ENCODE measurements at places on chromosomes 11 and 22.

GRCh38 chr22:20605328-20605727 is 97.9 kb downstream of the MED15 start:
- no peak for DNase-seq

DNA sequence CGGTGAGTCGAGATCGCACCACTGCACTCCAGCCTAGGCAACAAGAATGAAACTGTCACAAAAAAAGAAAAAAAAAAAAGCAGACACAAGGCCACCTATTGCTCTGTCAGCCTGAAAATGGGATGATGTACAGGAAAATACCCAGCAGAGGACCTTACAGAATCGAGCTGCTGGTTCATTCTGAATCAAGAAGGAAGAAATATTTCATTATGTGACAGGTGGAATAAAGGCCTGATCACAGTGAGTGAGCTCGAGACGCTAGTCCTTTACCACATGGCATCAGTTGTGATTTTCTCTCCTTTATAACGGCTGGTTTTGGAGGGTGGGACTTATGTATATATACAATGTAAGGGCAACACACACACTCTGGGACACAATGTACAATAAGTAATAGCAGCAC is 340.0 kb downstream of the LARGE1 start:
- DNase-seq = no peak

GRCh38 chr11:23192256-23192655 is 332.0 kb upstream of the CCDC179 start:
- DNase-seq = no peak

DNA sequence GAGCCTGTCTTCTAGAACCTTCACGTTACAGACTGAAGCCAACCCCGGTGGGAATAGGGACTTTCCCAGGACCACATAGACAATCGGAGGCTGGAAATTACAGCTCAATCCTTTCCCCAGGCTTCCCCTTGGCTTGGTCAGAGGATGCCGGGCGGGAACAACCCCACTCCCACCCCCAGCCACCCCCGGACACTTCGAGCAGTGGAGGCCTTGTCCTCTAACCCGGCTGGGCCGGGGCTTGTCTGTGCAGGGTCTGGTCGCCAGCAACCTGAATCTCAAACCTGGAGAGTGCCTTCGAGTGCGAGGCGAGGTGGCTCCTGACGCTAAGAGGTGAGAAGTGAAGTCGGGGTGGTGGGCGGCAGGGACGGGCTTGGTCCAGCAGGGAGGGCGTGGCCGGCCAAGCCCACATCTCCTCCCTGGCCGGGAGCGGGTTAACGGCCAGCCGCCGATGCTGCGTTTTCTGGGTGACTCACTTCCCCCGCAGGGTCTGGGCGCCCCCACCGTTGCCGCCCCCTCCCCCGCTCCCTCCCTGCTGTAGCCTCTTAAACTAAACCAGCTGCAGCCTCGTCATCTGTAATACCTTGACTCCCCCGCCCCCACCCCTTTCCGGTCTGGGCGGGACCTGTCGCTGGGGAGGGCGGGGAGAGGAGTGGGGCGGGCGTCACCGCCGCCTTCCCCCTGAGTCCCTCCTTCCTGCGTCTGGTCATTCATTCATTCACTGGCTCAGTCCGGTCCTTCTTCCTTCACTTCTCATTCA is 1.5 kb downstream of the LGALS1 start:
- DNase-seq = peak; percentile 86

GRCh38 chr11:33775832-33776470 is 1.6 kb upstream of the FBXO3 start:
- DNase-seq = no peak

DNA sequence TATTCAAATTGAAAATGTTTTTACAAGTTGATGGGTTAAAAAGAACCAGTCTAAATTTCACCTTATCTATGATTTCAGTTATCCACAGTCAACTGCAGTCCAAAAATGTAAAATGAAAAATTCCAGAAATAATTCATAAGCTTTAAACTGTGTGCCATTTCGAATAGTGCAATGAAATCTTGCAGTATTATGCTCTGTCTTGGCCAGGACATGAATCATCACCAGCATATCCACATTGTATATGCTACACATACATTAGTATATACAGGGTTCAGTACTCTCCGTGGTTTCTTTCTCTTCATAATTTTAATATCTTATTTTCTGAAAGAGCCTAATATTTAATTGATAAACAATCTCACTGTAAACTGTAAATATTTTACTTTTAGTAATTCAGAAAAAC is 45.9 kb downstream of the ARHGAP32 start:
- no peak for DNase-seq

DNA sequence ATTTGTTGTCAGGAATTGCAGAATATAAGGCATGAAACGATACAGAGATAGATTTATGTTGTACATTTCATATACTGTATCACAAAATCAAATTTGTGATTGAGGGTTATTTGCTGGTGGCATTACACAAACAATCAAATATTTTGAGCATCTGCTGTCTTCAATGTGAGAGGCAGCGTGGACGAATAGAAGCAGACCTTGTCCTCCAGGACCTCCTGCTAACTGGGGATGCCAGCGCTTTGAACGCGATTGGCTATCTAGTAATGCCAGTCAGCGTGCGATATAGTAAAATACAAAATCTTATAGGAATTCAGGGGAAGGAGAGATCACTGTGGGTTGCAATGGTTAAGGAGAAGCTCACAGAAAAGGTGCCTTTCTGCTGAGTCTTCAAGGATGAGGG is 631 bp upstream of the SNX19 start:
- DNase-seq = no peak

GRCh38 chr11:133824593-133824992 is 20.7 kb downstream of the SPATA19 start:
- DNase-seq = no peak

DNA sequence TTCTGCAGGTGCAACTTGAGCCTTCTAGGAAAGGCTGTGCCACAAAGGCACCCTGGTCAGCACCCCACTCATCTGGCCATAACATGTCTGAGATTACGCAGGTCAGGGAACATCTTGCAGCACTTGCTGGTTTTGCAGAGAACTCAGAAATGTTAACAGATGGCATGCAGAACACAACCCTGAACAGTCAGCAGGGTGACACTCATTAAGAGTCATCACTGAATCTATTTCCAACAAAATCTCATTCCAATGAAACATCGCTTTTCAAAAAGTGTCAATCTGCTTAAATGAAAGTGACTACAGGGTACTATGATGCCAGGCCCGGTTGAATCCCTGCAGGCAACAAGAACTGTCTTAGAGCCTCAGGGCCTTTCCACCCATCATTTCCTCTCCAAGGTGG is 369.8 kb upstream of the CCDC90B start:
- DNase-seq = no peak

DNA sequence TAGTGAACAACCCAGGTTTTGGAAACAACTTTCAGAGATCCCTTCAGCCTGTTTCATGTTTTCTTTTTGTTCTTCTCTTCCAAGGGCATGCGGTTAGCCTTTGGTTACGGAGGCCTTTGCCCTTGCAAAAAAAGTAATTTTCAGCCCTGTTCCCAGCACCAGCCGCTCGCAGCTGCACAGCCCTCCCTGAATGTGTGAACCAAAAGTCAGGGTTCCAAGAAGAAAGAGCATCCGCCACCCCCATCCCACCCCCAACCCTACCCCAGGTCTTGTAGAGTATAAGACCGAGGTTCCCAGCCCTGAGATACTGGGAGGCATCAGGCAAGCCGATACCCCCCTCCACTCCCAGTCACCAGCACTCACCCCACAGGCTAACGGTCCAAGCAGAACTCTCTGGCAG is 56.4 kb downstream of the IGLL1 start:
- no peak for DNase-seq

DNA sequence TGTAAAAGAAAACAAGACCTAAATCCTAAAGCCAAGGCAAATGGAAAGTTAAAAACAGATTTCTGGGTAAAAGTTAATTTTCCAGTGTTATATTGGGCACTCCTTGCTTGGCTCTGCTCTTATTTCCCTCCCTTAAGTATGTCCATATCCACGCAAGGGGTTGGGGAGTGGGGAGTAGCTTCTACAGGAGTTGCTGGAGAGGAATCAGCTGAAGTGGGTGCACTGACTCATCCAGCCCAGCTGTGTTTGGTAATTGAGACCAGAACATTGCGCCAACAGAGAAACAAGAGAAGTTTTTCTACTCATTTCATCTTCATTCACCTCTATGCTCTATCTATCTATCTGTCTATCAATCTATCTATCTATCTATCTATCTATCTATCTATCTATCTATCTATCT is 298.4 kb upstream of the PDGFD start:
- no peak for DNase-seq

GRCh38 chr11:57150454-57150917 is 31.3 kb upstream of the LRRC55 start:
- no peak for DNase-seq

GRCh38 chr11:117462183-117462863 is 134.7 kb downstream of the CEP164 start:
- DNase-seq = no peak

DNA sequence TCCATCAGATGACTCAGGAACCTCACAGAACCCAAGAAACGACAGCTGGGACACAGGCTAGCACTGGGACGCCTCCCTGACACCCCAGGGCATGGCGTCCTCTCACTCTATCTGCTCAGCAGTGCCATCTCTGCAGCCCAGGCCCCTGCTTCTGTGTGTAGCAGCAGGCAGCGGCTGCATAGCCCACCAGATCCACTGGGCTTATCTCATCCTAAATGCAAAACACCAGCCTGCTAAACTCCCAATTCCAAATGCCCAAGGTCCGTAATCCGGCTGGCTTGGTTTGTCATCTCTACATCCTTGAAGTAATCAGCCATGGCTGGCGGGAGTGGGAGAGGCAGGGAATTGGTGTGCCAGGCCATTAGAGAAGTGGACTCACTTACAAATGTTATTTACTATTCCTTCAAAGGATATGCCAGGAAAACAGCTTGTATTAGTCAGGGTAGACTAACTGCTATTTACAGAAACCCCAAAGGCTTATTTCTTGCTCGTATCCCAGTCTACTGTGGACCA is 30.7 kb downstream of the SPATA19 start:
- no peak for DNase-seq

- DNase-seq = no peak
These were observed 454.7 kb downstream of the INSC start for GRCh38 chr11:15569305-15570025.

DNA sequence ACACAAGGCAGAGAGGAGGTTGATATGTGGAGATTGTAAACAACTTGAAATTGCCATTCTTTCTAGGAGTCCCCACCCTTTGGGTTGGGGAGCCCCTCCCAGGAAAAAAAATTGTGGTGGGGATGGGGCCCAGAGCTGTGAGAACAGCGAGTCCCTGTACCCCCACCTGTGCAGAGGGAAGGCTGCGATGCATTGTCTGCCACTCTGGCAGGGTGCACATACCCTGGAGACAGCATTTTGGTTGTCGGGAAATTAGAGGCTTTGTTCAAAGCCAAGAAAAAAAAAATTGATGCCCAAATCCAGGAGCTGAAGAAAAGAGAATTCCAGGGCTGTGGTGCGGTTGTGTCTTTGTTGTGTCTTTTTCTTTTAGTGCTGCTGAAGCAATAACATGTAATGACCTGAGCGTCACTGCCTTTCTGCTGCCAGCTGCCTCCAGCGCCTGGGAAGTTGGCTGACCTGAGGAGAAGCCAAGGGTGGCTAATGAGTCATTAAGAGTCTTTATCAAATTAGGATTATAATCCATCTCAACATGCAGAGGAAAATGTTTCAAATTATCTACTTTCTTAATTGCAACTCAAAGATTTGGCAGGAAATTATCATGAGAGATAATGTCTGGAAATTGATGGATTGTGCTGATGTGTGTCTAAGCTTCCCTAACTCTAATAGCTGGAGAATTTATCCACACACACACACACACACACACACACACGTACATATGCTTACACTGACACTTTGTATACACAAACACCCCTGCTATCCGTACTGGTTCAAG is 8.0 kb upstream of the PKNOX2 start:
- no peak for DNase-seq
